Kidney tubule cell (primary cell): ENCODE measurements at places on chromosomes 4 and X.

GRCh38 chr4:34922325-34922724, 1322.0 kb downstream of the ARAP2 start:
- no peak for DNase-seq

GRCh38 chrX:24838629-24839028, 144.9 kb downstream of the POLA1 start:
- peak; percentile 51 for DNase-seq

GRCh38 chr4:118983293-118983692, 94.6 kb downstream of the SYNPO2 start:
- DNase-seq: no peak

GRCh38 chr4:59175617-59176016, 2024.5 kb upstream of the ADGRL3 start:
- DNase-seq: no peak

GRCh38 chr4:147157860-147158701, 212.4 kb upstream of the TTC29 start:
- DNase-seq: peak; percentile 3

- DNase-seq: no peak
Observed at GRCh38 chrX:114583646-114584374, at the start of gene HTR2C. HTR2C (plus strand) TSS chrX:114584086; CDS start chrX:114726937, 142,851 bp downstream.

- DNase-seq: no peak
Observed at GRCh38 chr4:78197947-78198346, 140.8 kb downstream of the FRAS1 start.

GRCh38 chr4:18252052-18252451, 230.5 kb upstream of the LCORL start:
- no peak for DNase-seq
